ENCODE measurements at places on chromosomes 7 and 10. TPM values are rescaled to one million over a fixed set of nuclear protein-coding genes. Genes with fewer than 3 reads are reported as not detected.

- peaks cover 18% of the 10 kb centered on the region for H3K4me1 ChIP-seq
- H3K4me3 ChIP-seq: peak overlapping the region; percentile 40
- no peaks in the 10 kb centered on the region for H3K36me3 ChIP-seq
- H3K27ac ChIP-seq: no peak overlapping the region
- peaks cover 14% of the 10 kb centered on the region for H3K27me3 ChIP-seq
Measured at GRCh38 chr10:45249978-45250693, 65.3 kb downstream of the OR13A1 start.

GRCh38 chr7:132367004-132367403 is 209.3 kb downstream of the PLXNA4 start:
- H3K4me1 ChIP-seq: peaks cover 4% of the 10 kb centered on the region
- H3K27me3 ChIP-seq: peaks cover 32% of the 10 kb centered on the region
- no peaks in the 10 kb centered on the region for H3K36me3 ChIP-seq
- H3K27ac ChIP-seq: no peak overlapping the region

GRCh38 chr7:158611541-158611940 is 23.9 kb upstream of the PTPRN2 start:
- H3K27me3 ChIP-seq: no peaks in the 10 kb centered on the region
- peaks cover 2% of the 10 kb centered on the region for H3K36me3 ChIP-seq
- H3K27ac ChIP-seq: no peak overlapping the region
- no peak for DNase-seq
- H3K4me1 ChIP-seq: peaks cover 16% of the 10 kb centered on the region

- H3K27me3 ChIP-seq: no peaks in the 10 kb centered on the region
- H3K27ac ChIP-seq: no peak overlapping the region
Measured at GRCh38 chr10:91137822-91138221, 82.6 kb upstream of the PCGF5 start.

NDUFB8 gene
- 390 TPM for total RNA-seq

CFAP69 gene
- 0.79 TPM for total RNA-seq

MSRB2 gene
- total RNA-seq: 15.0 TPM

AZGP1 gene
- total RNA-seq: not detected
